ENCODE measurements at places on chromosomes 5 and 9. TPM values are rescaled to one million over a fixed set of nuclear protein-coding genes. Genes with fewer than 3 reads are reported as not detected.
A peak's percentile ranks its signal among the peaks of the same experiment; 100 is the strongest.

PCA3 gene
- not detected for total RNA-seq

SV2C gene
- total RNA-seq, result under 0.01 TPM

EQTN gene
- not detected for total RNA-seq

RMRP gene
- 19,023 TPM for total RNA-seq

SLC28A3 gene
- total RNA-seq, result not detected

GRCh38 chr9:82923912-82924605 is 138.9 kb downstream of the RASEF start:
- DNase-seq, result no peak

DNA sequence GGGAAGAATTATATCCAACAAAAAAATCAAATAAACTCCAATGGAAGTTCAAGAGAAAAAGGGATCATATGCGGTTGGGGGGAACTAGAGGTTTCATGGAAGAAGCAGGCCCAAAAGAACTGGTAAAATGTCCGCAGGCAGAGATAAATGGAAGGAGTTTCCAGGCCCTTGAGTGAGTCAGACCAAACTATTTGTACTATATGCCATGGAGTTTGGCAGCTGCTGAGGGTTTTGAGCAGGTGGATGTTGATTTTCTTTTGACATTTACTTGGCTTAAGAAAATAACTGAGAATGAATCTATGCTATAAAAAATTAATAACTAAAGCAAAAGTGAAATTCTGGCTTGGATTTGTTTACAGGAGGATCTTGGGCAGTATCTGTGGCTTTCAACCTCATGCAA is 33.7 kb downstream of the MINAR2 start:
- DNase-seq, result no peak

- peak; percentile 26 for DNase-seq
Observed at GRCh38 chr9:129964901-129965734, 77.9 kb downstream of the FNBP1 start.

DNA sequence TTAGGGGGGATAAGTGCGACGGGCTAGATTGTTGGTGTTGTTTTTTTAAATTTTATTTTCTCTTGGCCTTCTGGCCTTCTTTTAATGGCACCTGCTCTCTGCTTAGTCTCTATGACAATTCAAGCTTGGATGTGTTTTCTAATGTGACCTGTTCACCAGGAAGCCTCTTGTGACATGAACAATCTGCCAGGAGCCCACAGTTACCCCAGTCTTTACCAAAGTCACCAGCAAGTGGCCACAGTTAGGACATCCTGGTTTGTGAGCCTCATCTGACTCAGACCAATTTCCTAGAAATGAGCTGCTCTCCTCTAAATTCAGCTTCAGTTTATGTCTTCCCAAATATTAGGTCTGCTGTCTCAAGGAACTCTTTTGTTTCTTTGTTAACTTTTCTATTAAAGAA is 135.8 kb downstream of the TLE4 start:
- no peak for DNase-seq

DNA sequence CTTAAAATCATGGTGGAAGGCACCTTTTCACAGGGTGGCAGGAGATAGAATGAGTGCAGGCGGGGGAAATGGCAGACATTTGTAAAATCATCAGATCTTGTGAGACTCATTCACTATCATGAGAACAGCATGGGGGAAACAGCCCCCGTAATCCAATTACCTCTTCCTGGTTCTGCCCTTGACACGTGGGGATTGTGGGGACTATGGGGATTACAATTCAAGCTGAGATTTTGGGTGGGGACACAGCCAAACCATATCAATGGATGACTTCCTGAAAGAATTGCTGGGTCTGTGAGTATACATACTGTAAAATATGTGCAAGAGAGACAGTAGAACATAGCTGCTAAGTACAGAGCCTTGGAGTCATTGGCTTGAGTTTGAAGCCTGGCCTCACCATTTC is 47.0 kb downstream of the KIAA1958 start:
- DNase-seq, result no peak

DNA sequence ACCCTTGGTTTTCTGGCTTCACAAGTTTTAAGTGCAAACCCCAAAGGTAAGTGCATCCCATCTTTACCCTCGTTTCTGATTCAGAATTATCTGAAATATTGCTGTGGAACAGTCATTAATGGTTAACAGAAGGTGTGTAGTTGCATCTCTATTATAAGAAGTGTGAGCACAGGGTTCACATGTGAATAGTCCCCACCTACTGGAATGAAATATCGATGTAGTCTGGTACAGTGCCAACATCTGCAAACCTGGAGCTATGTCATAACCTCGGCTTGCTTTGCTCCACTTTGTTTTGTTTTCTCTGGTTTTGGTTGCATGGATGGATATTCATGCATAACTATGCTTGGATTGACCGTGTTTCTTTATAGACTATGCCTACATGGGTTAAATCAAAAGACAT is 12.6 kb downstream of the HTR4 start:
- no peak for DNase-seq

DNA sequence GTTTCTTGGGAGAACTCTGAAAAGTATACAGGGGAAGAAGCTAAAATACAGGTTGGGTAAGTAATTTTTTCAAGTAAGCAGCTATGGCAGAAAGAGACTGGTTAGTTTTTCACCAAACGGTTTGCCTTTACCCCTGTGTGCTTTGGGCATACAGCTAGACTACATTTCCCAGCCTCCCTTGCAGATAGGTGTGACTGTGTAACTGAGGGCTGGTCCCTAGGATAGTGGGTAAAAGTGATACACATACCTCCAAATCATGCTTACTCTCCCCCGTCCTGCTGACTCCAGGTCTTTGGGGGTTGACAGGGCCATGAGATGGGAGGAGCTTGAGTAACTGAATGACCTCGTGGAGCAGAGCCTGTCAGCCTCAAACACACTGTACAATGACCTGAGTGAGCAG is 208.6 kb upstream of the GDNF start:
- no peak for DNase-seq

- DNase-seq, result peak; percentile 2
Observed at GRCh38 chr5:90173299-90174030, 236.1 kb downstream of the CETN3 start.

DNA sequence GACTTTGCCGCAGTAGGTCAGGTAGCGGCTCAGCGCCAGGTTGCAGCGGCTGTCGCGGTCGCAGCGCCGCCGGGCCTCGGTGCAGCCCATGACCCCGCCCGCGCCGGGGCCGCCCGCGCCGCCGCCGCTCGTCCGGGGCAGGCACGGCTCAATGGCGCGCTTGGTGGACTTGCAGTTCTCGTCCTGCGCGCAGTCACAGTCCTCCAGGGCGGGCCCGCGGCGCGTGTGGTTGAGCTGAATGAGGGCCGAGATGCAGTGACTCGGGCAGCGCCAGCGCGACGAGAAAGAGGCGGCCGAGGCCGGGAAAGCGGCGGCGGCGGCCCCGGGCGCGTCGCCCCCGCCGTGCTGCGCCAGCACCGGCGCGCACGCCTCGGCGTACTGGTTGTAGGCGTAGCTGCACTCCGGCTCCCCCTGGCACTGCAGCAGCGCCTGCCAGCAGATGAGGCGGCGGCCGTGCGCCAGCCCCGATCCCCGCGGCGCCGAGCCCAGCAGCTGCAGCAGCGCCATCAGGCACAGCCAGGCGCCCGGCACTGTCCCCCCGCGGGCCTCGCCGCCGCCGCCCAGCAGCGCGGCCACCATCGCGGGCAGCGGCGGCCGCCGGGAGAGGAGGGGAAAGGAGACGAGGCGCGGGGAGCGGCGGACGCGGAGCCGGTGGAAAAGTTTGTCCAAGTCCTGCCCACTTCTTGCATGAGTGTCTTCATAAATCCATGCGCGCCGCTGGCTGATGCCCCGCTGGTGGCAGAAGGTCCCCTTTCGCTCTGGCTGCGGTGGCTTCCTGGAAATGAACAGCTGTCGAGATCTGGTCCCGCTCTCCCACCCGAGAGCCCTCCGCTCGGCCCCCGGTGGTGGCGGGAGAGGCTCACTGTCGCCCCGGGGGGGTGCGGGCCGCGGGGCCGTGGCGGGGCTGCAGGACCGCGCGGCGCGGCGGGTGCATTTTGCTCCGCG is 833 bp downstream of the GAS1 start:
- DNase-seq, result peak; percentile 68
